ENCODE measurements at places on chromosomes 1 and 21.

GRCh38 chr1:167499664-167500101, 18.6 kb downstream of the CD247 start:
- peak; percentile 59 for DNase-seq

DNA sequence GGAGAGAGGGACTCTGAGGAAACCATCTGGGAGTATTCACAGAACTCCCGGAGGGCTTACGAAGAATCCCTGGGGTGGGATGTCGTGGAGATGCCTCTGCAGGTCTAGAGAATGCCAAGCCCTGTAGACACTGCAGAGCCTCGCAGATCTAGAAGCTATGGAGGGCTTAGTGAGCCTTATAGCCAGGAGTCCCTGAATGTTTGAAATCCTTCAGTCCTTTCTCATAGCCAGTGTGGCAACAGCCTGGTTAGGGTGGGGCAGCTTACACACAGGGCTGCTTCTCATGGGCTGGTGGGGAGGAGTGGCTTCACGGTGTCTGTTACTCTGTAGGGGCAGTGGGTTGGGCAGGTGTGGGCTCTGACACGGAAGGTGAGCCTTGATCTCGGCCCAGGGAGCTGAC, 44.2 kb upstream of the KDM4A start:
- no peak for DNase-seq

DNA sequence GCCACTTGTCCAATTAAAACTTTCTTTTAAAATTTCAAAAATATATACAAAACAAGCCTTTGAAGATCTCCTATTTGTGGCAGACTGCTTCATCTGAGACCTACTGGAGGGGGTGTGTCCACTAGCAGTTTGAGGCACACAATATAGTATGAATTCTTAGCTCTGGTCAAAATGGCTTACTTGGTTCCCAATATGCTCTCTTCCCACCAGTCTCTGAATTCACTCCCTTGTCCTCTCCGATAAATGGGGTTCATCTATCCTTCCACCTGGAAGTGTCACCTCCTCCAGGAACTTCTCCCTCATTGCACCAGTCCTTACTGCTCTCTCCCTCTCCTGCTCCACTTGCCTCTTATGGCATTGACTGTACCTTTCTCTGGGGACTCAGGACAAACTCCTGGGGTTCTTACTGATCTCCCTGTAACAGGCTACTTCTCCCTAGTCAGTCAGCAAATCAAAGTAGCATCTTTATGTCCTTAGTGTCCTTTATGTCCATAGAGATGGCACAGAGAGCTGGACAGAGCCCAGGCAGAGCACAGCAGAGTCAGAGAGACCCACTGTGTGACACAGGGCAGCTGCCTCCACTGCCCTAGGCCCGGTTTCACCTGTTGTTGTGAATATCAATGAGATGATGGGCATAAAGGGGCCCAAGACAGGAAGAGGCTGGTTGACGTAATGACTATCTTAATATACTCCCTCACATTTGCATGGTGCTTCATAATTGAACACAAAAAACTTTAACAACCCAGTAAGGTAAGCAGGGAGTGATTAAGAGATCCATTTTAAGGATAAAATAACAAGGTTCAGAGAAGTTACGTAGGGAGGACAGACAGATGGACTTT, 3.6 kb downstream of the ASAP3 start:
- DNase-seq = no peak

- DNase-seq = peak; percentile 39
Measured at GRCh38 chr21:41611966-41612606, 104.1 kb upstream of the TMPRSS2 start.

GRCh38 chr1:116558140-116558549, 12.7 kb downstream of the CD58 start:
- no peak for DNase-seq

GRCh38 chr1:169163059-169163458, 56.6 kb downstream of the ATP1B1 start:
- DNase-seq = peak; percentile 11

DNA sequence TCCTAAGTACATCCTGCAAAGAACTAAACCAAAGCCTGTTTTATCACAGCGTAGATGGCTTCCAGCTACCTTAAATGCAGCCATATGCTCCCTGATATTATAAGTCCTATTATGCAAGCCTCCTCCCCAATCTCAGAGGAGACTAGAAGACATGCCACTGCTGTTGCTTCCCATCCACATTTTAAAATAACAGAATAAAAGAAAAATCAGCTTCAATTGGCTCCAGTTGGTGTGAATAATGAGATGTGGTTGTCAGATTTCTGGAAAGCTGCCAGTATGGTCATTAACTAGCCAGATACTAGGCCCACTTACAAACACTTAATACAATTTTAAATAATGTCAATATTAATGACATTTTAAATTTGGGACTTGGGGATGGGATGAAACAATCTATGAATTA, 25.7 kb downstream of the WARS2 start:
- no peak for DNase-seq

DNA sequence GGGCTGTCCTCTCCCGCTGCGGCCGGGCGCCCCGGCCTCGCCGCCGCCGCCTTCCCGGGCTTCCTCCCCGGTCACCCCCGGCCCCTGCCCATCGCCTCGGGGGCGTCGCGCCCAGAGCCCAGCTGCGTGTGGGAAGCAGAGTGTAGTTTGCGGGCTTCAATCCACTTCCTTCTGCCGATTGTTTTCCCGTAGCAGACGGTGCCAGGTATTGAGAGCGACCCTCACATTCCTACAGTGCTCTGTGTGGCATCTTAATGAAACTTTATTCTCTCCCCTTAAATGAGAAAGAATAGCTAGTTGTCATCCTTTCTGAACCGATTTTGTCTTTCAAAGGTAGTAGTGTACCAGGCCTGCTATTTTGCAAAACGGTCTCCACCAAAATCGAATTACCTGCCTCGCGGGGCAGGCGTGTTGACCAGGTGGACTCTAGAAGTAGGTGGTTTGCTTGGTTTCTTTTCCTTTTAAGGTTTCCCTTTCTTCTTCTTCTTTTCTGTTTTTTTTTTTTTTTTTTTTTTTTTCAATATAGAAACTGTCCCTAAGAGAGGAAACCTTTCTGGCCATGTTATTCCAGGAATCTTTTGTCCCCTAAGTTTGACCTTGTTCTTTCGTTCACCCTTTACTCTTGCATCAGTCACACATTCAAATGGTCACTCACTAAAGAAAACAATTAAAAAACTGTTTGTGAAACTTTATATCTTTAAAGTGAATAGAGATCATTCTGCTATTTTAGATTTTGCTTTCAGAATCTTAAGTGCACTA, 881 bp downstream of the USP25 start:
- DNase-seq = no peak

DNA sequence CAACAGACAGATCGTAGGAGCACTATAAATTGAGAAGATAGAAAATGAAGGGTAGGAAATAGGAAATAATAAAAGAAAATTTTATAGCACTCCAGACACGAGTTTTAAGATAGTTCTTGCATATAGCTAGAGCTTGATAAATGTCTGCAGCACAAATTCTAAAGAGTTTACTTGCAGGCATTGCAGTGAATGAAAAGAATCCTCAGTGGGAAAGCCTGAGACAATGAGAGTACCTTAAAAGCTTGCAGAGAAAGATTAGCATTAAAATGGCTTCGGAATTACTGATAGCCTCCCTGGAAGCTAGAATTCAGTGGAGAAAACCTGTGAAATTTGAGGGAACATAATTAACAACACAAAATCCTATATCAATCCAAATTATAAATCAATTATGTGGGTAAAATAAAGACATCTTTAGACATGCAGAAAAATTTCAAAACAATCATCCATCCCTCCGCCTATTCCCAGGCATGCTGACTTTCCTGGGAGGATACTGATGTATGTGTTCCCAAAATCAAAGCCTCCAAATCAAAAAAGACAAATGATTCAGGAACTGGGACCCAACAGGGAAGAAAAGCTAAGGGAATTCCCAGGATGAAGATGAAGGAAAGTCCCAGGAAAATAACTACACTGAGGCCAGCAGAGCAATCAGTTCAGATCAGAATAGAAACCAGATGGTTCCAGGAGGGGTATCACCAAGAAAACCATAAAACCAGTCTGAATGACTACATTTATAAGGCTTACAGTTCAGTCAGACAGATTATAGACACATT, 305.9 kb upstream of the USP25 start:
- no peak for DNase-seq

DNA sequence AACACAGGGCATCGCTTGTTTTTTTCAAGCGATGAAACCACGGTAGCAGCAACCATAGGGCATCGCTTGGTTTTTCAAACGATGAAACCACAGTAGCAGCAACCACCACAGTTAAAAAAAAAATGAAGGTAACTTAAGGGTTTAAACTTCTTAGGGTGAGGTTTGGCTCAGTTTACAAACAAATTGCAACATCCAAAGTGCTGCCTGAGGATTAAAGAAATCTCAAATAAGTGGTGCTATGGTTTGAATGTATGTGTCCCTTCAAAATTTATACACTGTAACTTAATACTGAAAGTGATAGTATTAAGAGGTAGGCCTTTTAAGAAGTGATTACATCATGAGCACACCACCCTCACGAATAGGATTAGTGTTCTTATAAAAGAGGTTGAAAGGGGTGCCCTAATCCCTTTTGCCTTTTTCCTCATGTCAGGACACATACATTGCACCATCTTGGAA, 6.4 kb upstream of the GBP5 start:
- no peak for DNase-seq

- peak; percentile 34 for DNase-seq
Measured at GRCh38 chr1:12615865-12616708, 1.9 kb downstream of the DHRS3 start.

DNA sequence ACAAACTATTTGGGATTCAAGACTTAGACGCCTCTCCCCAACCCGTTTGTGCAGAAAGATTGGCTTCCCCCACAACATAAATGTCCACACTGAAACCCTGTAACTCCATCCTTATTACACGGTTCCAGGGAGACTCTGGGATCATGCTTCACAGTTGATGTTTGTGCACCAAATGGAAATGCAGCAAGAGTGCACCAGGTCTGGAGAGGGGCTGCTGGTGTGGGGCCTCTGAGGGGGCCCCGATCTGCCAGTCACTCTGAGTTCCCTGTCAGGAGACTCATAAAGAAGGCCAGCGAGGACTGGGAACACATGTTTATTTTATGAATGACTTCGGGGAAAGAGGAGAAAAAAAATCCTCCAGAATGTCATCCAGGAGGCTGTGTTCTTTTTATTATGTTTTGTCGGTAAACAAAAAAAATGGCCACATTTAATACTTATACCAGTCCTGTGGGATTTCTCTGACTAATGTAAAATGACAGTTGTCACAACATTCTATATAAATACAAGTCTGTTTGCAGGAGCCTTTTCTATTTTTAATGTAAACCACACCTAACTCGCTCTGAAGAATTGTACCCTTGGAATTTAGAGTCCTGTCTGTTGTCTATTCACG, 439.1 kb upstream of the VAMP3 start:
- DNase-seq = no peak

GRCh38 chr21:35338881-35339632, 290.0 kb upstream of the RUNX1 start:
- no peak for DNase-seq

DNA sequence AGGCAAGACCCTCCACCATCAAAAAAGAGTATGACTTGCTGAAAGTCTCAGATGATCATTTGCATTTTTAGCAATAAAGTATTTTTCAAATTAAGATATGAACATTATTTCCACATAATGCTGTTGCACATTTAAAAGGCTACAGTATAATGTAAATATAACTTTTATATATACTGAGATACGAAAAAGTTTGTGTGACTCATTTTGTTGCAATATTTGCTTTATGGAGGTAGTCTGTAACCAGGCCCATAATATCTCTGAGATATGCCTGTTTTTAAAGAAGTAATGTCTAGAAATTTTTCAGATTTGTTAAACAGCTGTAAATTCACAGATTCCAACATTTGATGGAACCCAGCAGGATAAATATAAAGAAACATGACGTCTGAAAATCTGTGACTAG, 86.7 kb downstream of the MAN1A2 start:
- no peak for DNase-seq

DNA sequence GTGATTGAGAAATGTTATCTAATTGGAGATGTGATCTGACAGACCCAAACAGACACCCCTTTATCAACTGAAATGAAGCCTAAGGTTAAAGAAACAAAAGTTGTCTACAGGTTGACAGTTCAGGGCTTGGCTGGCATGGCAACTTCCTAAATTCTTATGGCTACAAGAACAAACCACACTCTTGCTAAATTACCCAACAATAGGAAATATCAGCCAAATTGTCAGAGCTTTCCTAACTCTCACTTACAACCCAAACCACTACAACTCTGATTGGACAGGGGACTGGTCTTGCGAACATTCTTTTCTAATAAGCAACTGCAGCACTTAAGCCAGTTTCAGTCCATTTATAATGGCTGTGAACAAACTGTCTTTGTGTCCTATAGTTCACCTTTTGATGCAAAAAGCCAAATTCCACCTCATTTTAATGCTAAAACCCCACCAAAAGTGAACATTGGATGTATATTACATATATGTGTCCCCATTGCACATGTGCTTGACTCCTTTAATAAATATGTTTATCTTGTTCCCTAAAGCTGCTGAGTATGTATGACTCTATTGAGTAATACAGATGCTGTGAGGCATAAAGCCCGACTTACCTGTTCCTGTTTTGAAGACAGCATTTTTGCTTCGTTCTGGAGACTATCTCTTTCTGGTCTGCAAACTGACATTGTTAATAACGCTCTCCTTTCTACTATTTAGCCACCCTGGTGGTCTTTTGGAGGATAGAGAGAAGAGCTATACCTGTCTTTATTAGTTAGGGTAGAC, 101.3 kb upstream of the HMCN1 start:
- no peak for DNase-seq

GRCh38 chr1:229897501-229897900, 169.5 kb upstream of the GALNT2 start:
- DNase-seq = no peak

- DNase-seq = no peak
Measured at GRCh38 chr21:40139636-40140035, 272.4 kb downstream of the PCP4 start.

GRCh38 chr1:224644553-224645154, 28.5 kb downstream of the CNIH3 start:
- peak; percentile 72 for DNase-seq

GRCh38 chr1:154502744-154503115, 518 bp upstream of the SHE start:
- no peak for DNase-seq

DNA sequence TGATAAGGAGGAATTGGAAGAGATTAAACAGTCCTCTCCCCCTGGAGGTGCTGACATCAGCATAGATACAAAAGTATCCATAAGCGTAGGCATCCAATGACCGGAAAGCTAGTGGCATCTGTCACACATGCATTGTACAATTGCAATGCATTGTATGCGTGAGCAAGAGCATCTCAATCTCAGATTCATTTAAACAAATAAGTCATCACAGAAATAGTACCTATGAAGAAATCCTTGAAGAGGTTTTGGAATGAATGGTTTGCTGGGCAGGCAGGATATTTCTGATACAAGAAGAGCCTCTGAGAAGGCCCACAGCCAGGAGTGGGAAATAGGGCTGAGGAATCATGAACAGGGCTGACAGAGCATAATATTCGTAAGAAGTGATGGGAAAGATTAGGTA, 88.9 kb upstream of the ABCD3 start:
- DNase-seq = no peak

- no peak for DNase-seq
Measured at GRCh38 chr1:106564192-106564591, 492.3 kb upstream of the PRMT6 start.
